Common myeloid progenitor, CD34-positive (primary cell): ENCODE measurements at places on chromosomes 1 and 21.
A peak's percentile ranks its signal among the peaks of the same experiment; 100 is the strongest.

GRCh38 chr1:229148041-229148671 lies 122.8 kb upstream of the RAB4A start:
- peak; percentile 97 for DNase-seq

DNA sequence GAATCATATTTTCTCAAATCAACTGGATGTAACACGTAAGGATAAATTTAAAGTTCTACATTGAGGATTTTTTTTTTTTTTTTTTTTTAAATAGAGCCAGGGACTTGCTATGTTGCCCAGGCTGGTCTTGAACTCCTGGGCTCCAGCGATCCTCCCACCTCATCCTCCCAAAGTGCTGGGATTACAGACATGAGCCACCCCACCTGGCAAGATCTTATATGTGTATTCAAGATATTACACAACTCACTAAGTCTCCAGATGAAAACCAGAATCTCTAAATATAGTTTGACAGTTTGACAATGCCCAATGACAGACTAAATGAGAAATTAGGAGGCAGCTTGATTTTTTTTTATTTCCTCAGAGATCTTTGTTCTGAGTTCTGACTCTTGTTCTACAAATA lies 6.8 kb downstream of the YY1AP1 start:
- no peak for DNase-seq

DNA sequence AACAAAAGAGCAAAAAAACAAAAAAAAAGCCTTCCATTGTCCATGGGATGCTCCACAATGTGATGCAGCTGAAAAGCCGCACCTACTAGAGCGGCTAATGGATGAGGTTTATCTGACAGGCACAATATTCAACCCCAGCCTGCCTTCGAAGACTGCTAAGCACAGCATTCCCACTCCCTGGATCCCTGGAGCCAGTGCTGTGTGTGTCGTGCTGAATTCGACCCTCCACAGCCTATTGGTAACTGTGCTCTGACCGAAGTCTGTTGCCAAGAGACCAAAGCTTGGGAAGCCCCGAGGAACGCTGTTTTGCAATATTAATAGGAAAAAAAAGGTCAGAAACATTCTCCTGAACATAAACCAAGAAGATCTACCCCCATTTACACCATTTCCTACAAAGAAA lies 57.2 kb upstream of the PUM1 start:
- DNase-seq, result no peak

DNA sequence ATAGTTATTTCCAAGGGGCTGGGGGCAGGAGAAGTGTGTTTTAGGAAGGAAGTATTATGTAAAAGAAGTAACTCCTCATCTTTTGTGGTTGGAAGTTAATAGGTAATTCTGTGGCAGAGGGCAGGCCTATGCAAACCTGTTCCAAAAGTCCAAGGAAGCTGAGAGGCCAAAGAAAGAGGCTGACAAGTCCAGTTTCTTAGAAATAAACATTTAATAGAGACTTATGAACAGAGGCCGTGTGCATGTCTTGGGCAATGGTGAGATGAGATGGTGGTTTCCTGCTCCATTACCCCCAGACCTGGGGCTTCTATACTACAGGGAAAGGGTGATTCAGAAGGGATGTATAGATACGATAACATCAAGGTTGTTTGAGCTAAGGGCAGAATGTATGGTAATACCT lies 7.6 kb upstream of the CA14 start:
- DNase-seq, result no peak

GRCh38 chr1:53473463-53473862 lies 14.3 kb downstream of the DMRTB1 start:
- DNase-seq, result peak; percentile 14

- no peak for DNase-seq
Observed at GRCh38 chr1:175675017-175675416, 68.4 kb downstream of the TNR start.

GRCh38 chr1:98478121-98478520 lies 183.4 kb upstream of the SNX7 start:
- no peak for DNase-seq

DNA sequence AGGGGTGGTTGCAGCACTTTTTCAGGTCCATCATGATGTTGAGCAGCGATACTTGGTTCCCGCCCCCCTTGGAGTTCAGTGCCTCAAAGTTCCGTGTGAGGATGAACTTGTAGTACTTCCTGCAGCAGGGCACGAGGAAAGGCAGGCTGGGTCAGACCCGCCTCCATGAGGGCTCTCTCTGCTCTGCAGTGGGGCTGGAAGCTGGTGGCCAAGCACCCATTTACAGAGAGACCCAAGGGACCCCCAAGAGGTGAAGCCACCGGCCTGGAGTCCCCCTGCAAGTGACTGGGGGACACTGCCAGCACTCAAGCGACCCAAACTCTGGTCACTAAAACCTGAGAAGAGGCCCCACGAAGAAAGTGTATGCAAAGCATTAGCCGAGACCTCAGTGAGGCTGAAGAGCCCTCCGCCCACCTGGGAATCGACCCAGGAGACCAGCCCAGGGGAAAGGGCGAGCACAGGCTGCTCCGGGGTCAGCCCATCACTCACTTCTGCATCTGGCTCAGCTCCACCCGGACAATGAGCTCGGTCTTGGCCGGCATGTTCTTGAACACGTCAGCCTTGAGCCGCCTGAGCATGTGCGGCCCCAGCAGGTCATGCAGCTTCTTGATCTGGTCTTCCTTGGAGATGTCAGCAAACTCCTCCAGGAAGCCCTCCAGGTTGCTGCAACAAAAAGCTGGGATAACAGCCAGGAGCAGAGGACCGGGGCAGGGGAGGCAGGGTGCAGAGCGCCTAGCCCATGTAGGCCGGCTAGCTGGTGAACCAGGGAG lies 45.2 kb downstream of the CHD5 start:
- no peak for DNase-seq

DNA sequence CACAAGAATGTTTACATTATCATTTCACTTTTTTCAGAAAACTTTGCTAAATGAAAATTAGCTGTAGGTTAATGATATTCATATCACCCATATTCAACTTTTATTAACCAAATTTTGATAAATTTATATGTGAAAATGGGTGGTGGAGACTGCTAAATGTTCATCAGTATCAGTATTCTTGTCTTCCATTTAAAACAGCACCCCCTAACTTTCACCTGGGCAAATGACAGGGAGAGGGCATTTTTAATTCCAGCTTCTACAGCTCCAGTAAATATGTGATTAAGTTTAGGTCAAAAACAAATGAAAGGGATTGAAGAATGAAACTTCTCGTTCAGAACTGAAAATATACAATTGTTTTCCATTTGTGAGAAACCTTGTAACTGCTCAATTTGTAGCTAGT lies 722.2 kb downstream of the KCNT2 start:
- DNase-seq, result no peak

GRCh38 chr1:67446893-67447292 lies 16.7 kb upstream of the SERBP1 start:
- no peak for DNase-seq

- no peak for DNase-seq
Observed at GRCh38 chr1:65480684-65481405, 60.4 kb downstream of the LEPR start.

DNA sequence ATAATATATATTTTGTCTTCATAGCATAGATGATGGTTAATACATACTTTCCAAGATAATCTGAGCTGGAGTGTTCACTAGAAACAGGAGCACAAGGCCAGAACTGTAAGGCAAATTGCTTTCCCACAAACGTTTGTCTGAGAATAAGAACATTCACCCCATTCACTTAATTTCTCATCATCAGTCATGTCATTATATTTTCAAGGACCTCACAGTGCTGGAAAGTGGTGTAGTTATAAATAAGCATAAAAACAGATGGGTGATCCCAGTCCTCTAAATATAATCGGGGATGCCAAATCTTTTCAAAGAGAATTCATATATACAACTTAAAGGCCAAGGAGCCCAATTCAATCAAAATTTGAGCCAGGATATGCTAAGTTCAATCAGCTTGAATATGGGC lies 8.4 kb downstream of the PRRX1 start:
- no peak for DNase-seq

- DNase-seq, result no peak
Observed at GRCh38 chr1:65724151-65724550, 68.5 kb upstream of the PDE4B start.

GRCh38 chr1:195721210-195721971 lies 886.8 kb downstream of the KCNT2 start:
- no peak for DNase-seq

GRCh38 chr1:110443451-110443850 lies 7.5 kb upstream of the PROK1 start:
- DNase-seq, result no peak
